ENCODE measurements at places on chromosomes 11 and 22.

DNA sequence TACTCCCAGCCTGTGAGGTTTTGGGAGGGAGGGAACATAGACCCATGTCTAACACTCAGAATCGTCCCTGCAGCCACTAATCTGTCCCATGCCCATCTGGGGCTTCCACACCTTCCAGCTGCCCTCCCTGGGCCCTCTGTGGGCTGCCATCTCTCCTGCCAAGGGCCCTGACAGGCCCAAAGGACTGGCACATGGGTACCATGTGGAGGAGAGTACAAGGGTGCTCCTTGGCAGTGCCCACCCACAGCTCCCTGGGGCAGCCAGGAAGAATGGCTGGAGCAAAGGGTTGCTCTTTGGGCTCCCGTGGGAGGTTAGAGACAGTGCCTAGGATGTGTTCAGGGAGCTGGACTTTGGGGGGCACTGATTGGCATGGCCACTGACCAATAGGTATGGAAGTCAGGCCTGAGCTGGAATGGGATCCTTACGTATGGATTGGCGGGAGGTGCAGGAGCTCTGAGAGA lies 56.8 kb downstream of the CD82 start:
- no peak for DNase-seq

DNA sequence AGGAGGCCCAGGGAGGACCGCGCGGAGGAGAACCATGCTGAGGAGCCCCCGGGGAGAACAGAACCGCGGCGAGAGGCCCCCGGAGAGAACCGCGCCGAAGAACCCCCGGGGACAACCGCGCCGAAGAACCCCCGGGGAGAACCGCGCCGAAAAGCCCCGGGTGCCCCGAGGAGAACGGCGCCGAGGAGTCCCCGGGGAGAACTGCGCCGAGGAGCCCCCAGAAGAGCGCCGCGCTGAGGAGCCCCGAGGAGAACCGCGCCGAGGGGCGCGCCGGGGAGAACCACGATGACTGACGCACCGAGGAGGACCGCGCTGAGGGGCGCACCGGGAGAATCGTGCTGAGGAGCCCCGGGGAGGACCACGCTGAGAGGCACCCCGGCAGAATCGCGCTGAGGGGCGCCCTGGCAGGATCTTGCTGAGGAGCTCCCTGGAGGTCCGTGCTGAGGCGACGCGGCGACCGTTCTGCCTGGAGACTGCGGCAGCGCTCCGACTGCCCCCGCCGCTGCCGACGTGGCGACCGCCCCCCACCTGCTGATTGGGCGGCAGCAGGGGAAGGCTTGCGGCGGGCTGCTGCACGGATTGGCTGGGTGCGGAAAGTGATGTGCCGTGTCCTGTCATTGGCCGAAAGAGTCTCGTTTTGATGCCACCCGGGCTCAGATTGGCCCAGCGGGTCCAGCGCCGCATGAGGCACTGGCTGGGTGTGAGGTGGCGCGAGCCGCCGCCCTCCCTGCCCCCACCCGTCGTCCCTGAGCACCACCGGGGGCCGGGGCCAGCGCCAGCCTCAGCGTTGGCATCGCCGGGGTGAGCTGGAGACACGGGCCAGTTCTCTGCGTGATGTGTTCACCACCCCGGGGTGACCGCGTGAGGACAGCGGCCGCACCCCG lies at the start of gene KCNQ1OT1:
KCNQ1OT1 (minus strand) TSS at position 464 of the 884 bp plus-strand sequence.
- peak; percentile 77 for DNase-seq

- DNase-seq = no peak
Measured at GRCh38 chr11:62721994-62722393, 5.3 kb downstream of the HNRNPUL2 start.

DNA sequence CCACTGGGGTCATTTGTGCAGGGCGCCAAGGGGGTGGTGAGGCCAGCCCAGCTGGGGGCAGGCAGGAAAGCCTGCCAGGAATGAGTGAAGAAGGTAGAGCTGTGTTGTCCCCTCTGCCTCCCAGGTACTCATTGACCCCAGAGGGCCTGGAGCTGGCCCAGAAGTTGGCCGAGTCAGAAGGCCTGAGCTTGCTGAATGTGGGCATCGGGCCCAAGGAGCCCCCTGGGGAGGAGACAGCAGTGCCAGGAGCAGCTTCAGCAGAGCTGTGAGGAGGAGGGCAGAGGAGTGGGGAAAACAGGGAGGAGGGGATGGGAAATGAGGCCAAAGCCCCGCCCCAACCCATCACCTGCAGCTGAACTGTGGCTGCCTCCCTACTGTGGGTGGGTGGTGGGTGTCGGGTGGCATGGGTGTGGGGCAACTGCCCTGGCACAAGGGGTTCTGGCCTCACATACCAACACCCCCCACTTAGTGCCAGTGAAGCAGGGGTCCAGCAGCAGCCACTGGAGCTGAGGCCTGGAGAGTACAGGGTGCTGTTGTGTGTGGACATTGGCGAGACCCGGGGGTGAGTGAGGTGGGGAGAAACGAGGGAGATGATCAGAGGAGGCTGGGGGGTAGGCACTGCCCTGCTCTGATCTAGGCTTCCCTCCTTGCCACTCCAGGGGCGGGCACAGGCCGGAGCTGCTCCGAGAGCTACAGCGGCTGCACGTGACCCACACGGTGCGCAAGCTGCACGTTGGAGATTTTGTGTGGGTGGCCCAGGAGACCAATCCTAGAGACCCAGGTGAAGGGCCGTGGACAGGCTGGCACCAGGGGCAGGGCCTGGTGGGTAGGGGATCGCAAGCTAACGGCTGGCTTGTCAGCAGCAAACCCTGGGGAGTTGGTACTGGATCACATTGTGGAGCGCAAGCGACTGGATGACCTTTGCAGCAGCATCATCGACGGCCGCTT lies 3.0 kb downstream of the MUS81 start:
- DNase-seq = no peak

DNA sequence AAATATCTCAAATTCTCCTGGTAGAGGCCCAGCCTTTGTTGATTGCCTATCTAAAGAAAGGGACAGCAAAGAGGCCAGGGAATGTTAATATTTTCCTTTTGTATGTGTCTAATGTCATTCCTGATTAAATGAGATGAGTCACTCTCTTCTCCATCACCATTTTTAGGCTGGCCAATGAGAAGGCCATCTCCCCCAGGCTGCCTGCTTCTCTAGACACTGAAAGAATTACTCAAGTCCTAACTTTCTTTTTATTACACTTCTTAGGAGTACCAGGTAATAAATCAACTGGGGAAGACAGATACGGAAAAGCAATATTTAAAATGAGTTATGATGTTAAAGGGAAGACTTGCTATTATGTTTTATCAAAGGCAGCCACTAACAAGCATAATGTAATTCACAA lies 259.2 kb upstream of the SORL1-AS1 start:
- DNase-seq = no peak

DNA sequence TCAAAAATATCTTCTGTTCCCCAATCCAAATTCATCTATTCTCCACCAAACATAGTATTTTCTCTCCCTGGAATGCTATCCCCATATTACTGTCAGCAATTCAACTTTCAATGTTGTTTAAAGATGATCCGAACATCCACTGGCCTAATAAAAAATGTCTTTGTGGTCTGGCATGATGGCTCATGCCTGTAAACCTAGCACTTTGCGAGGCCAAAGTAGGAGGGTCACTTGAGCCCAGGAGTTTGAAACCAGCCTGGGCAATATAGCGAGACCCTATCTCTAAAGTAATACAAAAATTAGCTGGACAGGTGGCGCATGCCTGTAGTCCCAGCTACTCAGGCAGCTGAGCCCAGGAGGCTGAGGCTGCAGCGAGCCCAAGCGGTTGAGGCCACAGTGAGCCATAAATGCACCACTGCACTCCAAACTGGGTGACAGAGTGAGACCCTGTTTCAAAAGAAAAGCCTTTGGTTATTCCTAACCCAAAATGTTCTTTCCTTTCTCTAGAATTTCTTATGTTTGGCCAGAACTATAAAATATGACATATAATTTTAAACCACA lies 29.8 kb downstream of the SIK3 start:
- DNase-seq = no peak

DNA sequence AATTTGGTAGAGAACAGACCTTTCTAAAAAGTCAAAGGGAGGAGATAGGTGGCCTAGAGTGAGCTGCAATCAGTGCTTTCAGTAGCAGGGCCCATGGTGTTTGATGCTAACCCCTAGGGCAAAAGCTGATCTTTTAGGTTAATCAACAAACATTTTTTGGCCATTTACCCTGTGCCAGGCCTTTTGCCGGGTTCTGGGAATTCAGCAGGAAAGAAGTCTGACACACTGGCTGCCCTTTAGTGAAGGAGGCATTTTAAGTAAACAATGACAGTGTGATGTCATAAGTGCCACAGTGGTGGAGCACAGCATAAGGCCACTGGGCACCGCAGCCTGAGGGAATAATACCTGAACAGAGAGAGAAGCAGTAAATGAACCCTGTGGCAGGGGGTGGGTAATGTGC lies 29.0 kb downstream of the C22orf31 start:
- DNase-seq = no peak

- no peak for DNase-seq
Measured at GRCh38 chr11:11946180-11946579, 62.2 kb downstream of the DKK3 start.

DNA sequence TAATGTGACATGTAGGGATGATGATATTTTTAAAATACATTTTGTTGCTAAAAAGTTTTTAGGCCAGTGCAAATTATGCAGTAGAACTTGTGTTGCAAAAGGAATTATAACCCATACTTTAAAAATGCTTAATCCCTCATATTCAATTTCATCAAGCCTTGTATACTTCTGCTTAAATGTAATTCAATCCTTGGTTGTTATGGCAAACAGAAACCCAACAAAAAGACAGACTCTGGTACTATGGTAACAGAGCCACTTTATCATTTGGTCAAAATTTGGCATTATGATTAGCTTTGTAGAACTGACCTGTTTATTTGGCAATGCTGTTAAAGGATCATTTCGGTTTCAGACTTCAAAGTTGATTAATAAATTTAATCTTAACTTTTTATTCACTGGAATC lies 284.8 kb downstream of the TMEM135 start:
- no peak for DNase-seq

- DNase-seq = no peak
Measured at GRCh38 chr11:79413268-79413667, 27.6 kb downstream of the TENM4 start.

DNA sequence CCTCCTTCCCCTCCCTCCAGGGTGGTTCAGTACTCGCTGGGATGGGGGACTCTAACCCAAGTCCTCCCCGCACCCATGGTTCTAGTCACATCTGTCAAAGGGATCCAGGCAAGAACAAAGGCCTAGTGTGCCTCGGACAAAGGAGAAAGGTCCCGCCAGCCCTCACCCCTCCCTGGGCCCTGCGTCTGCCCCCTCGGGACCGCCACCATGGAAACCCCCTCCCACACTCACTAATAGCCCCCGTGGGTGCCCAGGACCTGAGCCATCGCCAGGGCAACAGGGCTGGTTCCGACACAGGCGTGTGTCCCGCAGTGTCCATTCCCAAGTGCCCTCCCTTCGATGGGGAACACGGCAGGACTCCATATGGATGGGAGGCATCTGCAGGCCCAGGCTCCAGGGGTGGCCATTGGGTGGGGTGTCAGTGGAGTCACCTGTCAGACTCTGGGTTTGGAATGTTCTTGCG lies 5.1 kb upstream of the CARNS1 start:
- DNase-seq = no peak

DNA sequence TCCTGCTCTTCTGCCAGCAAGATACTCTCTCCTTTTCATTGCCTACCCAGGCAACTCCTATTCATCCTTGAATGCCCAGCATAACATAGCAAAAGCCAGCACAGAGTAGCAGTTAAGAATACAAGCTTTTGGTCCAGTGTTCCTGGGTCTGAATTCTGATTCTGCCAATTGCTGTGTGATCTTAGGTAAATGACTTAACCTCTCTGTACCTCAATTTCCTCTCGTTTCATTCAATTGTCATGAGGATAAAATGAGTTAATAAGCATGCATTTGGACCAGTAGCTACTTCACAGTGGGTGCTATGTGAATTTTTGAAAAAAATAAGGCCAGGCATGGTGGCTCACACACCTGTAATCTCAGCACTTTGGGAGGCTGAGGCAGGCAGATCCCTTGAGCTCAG lies 346.0 kb downstream of the BUD13 start:
- no peak for DNase-seq

Data from T-helper 2 cell (primary cell).